ENCODE measurements at places on chromosomes 2 and 18.

DNA sequence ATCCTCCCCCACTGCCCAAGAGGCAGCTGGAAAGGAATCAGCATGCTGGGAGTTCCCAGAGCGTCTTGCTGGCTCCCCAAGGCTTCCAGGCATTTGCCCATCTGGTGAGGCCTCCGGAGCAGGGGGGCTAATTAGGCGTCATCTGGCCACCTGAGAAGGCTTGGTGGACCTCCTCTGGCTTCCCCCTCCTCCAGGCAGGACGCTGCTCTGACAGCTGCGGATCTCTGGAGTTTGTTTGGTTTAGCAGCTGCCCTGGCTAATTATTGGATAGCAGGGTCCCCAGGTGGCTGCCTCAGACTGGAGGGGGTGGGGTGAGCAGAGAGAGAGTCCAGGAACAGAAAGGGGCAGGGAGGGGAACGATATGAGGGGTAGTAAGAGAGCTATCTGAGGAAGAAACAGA lies 425.2 kb upstream of the MEX3C start:
- no peak for DNase-seq

DNA sequence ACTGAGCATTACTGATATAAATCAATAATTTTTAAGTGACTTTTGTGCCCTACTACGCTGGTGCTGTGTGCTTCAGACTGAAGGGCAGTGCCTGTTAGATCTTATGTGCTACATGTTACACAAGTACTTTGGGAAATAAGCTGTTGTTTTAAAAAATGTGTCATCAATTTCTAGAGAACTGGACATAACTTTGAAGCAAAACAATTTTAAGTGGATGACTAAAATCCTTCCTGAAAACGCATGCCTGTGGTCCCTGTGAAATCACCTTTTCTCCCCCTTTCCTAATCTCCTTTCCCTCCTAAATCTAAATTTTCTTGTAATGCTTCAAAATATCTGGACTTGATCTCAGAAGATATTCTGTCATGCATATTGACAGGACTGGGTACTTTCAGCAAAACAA lies 7.1 kb upstream of the IL1RL1 start:
- DNase-seq, result no peak

- no peak for DNase-seq
These were observed 678 bp upstream of the ZNF24 start for GRCh38 chr18:35344736-35345459.

DNA sequence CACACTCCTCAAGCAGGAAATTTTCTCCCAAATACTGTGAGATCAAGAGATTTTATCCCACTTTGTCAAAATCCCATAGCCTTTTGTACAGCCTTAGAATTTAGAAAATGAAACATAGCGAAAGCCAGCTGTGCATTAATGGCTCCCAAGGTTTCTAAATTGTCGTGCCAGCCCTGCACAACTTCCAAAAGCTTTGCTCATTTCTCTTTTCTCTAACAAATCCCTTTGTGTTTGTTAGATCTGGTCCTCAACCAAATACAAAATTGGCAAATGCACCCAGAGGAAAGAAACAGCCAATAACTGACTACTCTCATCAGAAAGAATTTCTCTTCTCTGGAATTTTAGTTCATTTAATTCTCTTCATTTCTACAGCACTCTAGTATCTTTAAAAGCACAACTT lies 361.1 kb downstream of the INSIG2 start:
- DNase-seq, result no peak

DNA sequence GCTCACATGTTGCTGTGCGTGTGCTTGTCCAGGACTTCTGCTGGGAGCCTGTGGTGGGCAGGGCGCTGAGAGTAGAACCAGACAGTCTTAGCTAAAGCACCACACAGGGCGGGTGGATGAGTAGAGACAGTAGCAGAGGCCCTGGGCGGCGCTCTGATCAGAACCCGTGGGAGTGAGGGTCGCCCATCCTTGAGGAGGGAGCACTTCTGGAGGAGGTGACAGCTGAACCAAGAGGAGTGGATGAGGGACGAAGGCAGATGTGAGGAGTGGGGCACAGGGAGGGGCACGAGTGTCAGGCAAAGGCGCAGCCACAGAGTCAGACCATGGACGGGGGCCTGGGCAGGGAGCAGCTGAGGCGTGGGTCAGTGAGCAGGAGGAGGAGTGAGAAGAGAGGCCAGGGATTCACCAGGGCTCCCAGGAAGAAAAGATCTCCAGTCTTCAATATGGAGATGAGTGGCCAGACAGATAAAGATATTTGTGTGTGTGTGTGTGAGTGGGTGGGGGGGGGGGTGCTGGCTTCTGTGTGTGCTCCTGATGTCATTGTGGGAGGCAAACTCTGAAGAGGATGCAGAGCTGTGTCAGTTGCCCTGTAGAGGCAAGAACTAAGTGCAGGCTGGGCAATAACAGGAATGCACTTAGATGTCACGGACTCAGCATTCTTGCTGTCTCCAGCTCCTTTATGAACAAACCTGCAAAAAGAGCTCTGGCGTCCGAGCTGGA lies 79.6 kb downstream of the TPO start:
- DNase-seq, result no peak

All from hematopoietic multipotent progenitor cell treated with erythropoietin and hydrocortisone succinate and interleukin-3 and kit ligand, for 4 days (in vitro differentiated cells).